Brain pericyte (primary cell): ENCODE measurements at places on chromosomes 7 and 10.

GRCh38 chr7:38321515-38321944 lies 48.1 kb upstream of the TARP start:
- no peak for DNase-seq

GRCh38 chr10:131911451-131911850 lies 10.6 kb downstream of the PPP2R2D start:
- DNase-seq, result no peak

DNA sequence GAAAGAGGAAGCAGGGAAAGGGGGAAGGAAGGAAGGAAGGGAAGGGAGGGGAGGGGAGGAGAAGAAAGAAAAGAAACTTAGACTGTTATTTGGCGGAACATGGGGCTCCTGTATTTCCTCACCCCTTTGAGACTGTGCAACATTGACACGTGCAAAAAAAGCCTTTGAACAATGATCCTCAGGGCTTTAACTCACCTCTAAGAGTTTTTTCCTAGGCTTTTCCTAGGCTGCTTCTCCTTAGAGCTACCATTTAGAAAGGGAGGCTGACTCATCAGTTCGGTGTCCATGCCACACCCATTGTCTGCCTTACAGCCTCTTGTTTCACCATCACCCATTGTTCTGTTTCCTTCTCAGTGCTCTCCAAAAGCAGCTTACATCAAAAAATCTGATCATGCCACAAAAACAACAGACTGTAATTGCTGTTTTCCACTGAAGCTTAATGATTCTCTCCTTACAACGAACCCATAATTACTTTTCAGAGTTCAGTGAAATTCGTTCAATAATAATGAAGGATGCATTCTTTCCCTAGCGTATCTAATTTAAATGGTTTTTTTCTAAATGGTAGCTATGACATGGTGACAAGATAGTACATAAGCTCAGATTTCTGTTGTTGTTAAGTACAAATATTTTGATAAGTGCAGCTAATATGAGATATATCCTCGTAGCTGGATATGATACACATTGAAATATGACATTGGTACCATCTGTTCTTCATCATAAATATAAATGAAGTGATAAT lies 90.8 kb downstream of the PRLHR start:
- no peak for DNase-seq

DNA sequence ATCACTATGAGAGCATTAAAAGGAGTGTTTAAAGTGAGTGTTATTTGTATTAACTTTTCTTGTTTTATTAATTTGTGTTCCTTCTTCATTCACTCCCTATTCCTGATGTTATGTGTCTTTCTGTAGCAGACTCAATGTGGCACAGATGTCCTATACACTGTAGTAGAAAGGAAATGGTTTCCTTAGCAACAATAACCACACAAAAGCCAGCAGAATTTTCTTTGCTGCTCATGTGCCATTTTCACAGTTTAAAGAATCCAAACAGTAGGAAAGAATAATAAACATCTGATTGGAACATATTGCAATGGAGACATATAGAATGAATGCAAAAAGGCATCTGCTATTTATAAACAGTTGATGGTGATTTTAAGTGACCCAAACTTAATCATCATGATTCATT lies 763.6 kb downstream of the PHTF2 start:
- no peak for DNase-seq

- DNase-seq, result no peak
Measured at GRCh38 chr7:94045581-94045980, 41.4 kb upstream of the BET1 start.

DNA sequence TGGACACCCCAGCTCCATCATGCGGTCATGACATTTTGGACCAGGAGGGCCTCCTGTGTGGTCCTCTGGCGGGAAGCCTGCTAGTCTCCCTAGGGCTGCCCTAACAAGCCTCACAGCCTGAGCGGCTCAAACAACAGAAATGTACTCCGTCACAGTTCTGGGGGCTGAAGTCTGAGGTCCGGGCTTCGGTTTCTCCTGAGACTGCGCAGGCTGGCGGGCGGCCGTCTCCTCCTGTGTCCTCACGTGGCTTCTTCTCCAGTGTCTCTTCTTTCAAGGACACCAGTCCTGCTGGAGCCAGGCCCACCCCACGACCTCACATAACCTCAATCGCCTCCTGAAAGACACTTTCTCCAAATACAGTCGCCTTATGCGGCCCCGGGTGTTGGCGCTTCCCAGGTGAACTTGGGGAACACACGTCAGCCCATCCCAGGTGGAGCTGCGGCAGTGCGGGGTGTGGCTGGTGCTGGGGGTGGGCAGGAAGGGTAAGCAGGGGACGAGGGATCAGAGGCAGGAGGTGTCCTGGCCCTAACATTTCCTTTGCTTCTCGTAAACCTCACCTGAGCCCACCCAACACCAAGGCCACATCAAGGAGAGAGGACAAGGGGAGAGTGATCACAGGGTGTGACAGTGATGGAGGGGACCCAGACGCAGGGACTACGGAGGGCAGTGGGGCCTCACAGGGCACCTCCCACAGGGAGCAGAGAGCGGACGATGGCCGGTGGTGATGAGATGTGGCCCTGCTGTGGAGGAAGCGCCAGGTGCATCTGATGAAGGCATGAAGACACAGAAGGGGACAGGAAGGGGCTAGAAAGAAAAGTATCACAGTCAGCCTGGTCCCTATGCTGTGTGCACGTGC lies 580.6 kb downstream of the PTPRN2 start:
- no peak for DNase-seq

DNA sequence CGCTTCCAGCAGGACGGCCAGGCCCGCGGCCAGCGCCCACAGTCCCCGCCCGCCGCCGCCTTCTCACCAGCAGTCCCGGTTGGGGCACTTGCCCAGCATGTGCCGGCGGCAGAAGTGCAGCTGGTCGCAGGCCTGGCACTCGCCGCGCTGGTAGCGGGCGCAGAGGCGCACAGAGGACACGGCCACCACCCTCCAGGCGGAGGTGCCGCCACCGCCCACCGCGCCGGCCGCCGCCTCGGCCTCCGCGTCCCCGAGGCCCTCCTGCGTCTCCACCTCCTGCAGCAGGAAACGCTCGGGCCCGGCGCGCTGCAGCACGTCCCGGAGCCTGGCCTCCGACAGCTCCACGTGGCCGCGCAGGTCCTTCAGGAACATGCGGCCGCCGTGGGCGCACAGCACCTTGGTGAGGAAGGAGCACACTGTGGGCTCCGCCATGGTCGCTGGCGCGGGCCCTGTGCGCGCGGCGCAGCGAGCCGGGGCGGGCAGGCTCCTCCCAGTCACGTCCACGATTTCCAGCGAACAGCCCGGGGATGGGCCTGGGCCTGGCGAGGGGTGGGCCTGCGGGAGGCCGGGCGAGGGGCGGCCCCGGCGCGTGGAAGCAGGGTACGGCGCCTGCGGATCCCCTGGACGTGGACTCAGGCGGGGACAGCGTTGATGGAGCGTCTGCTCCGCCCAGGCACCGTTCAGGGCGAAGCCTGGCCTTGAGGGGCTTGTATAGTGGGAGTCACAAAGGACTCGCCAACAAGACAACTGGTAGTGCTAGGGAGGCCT lies at the start of gene ZC3HAV1L:
ZC3HAV1L (minus strand) TSS at position 457 of the 768 bp plus-strand sequence; CDS start at position 432, 25 bp downstream.
- peak; percentile 3 for DNase-seq

DNA sequence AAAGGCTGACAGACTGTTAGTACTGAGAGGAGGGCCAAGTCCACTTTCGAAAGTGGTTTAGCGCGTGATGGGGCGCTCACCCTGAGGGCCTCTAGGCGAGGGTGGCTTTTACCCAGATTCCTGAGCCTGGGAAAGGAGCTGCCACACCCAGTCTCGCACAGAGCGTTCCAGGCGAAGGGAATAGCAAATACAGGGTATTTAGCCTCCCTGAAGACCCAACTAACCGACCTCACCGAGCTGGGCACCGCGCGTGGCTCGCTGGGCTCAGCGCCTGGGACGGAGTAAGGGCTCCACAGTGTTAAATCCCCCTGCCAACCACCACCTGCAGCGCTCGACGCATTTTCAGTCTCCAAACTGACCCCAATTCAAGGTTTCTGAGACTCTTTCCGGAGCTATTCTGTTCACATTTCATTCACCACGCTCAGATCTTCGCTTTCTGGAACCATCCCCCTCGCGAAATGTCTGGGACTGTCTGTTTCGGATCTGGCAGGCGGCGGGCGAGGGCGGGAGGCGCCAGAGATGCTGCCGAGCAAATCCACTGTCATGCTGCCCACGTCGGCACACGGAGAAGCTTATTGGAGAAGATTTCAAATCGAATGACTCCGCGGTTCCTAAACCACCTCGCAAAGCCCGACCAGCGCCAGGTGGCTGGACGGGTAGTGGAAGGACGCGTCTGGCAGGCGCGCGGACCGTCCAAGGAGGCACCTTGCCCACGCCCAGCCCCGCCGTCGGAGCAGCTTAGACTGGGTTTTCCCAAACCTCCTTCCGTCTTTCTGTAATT lies 1.4 kb upstream of the OSBPL3 start:
- DNase-seq, result no peak

DNA sequence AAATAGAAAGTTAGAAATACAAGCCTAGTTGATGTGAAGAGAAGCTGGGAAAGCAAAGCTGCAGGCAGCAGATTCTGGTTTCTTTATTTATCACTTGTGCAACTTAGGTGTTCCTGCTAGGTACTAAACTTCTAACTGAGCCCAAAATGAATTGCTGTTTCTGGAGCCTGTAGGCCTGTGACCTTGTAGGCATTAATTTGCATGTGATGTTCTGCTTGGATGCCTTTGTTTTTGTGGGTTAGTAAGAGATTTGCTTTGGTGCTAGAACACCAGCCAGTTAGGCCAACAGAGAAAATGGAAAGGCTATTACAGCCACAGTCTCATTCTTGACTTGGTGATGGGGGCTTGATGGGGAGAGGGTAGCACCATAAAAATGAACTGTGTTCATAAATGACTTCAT lies 370.7 kb downstream of the PPP1R3A start:
- no peak for DNase-seq

GRCh38 chr7:128177768-128178550 lies 63.1 kb upstream of the LEP start:
- no peak for DNase-seq

- DNase-seq, result no peak
Measured at GRCh38 chr10:93363891-93364648, 118.1 kb downstream of the MYOF start.

- DNase-seq, result no peak
Measured at GRCh38 chr10:87640043-87640442, 19.6 kb upstream of the PAPSS2 start.

DNA sequence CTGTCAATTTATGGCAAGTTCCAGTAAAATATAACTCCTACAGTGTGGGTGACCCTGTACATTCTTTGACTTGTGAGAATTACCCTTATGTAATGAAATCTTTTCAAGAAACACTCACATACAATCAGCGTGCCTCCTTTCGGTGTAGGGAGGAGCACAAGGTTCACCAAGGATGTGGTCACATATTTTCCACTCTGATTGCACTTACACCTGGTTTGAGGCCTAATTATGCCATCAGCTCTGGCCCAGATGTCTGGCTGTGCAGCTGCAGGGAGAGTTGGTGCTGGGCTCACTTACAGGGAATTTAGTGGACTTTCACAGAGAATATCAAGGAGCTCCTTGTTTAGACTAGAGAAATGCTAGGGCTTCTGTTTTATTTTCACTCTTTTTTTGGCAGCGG lies 146.0 kb upstream of the STEAP4 start:
- DNase-seq, result no peak

- no peak for DNase-seq
Measured at GRCh38 chr7:149126662-149127266, 640 bp upstream of the ZNF425 start.

DNA sequence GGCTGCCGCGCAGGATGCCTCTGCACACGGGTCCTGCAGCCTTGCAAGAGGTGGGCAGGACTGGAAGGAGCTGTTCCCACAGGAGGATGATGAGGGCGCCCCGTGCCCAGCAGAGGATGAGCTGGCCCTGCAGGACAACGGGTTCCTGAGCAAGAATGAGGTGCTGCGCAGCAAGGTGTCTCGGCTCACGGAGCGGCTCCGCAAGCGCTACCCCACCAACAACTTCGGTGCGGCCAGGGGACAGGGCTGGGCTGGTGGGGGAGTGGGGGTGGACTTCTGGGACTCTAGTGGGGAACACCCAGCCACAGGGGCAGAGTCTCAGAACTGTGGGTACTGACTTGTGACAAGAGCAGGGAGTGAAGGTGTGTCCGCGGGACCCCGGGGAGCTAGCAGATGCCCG lies 16.0 kb downstream of the ZFYVE27 start:
- no peak for DNase-seq

DNA sequence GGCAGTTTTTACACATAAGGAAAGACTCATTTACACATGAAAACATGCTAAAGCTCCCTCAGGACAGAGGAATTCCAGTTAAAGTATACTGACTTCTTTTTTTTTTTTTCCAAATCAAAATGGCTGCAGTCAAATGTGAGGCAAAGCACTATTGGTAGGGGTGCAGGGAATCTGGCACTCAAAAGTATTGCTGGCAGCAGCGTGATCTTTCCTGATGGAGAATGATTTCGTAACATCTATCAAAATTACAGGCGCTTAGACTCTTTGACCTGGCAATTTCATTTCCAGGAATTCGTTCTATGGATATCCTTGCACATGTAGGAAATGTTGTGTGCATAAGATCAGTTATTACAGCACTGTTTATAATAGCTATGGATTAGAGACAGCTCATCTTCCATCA lies 65.7 kb downstream of the VSTM4 start:
- no peak for DNase-seq

DNA sequence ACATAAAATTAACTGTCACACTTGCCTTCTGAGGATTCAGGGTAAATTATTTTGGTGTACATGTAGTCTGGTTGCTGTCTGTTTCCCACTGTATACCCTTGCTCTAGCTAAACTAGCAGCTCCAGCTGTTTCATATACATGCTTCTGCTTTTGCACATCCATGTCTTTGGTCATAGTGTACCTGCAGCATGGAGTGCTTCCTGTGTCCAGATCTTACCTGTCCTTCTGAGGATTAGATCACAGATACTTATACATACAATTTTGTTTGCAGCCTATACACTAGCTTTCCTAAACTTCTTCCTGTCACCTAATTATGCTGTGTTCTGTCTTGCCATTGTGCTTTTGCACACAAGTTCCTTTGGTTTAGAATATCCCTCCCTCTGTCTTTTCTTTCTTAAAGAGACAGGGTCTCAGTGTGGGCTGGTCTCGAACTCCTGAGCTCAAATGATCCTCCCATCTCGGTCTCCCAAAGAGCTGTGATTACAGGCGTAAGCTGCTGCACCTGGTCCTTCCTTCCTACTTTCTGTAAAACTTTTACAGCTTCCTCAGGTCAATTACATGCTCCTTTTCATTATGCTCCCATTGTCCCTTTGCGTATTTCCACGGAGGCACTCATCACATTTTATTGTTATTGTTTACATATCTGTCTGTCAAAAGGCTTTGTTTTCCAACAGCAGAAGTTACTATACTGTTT lies 33.8 kb downstream of the TPST1 start:
- DNase-seq, result no peak

- DNase-seq, result peak; percentile 40
Measured at GRCh38 chr7:108358553-108358952, 97.7 kb downstream of the NRCAM start.

DNA sequence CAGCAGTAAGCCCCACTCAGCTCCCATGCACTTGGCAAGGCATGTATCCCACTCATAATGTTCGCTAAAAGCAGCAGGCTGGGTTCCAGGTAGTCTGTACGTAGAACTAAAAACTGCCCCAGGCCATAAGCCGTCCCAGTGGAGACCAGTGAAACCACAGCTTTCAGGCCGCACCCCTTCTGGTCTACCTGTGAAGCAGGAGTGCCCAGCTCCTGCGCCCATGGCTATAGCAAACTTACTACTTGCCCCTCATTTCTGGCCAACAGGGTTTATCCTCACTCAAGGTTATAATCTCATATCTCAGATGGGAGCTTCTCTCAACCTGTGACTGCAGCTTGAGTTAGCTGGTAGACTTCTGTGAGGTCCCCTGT lies 338.2 kb upstream of the LRRTM3 start:
- DNase-seq, result no peak
